ENCODE measurements at places on chromosomes 13 and 19.
A peak's percentile ranks its signal among the peaks of the same experiment; 100 is the strongest.

- no peak for DNase-seq
These were observed 23.4 kb downstream of the ONECUT3 start for GRCh38 chr19:1776606-1777147.

DNA sequence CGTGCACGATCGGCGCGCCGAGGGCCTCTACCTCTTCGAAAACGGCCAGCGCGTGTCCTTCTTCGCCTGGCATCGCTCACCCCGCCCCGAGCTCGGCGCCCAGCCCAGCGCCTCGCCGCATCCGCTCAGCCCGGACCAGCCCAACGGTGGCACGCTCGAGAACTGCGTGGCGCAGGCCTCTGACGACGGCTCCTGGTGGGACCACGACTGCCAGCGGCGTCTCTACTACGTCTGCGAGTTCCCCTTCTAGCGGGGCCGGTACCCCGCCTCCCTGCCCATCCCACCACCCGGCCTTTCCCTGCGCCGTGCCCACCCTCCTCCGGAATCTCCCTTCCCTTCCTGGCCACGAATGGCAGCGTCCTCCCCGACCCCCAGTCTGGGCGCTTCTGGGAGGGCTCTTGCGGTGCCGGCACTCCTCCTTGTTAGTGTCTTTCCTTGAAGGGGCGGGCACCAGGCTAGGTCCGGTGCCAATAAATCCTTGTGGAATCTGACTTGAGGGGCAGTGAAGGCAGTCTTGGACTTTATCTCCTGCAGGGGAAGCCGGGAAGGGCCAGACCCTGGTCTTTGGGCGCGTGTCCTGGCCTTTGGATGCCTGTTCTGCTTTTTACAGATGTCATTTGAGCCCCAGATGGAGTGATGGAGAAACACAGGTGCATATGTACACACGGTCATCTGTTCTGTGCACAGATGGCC lies 2.2 kb downstream of the CLEC11A start:
- DNase-seq = no peak

GRCh38 chr19:35843676-35844481 lies 8.4 kb downstream of the NPHS1 start:
- DNase-seq = no peak

DNA sequence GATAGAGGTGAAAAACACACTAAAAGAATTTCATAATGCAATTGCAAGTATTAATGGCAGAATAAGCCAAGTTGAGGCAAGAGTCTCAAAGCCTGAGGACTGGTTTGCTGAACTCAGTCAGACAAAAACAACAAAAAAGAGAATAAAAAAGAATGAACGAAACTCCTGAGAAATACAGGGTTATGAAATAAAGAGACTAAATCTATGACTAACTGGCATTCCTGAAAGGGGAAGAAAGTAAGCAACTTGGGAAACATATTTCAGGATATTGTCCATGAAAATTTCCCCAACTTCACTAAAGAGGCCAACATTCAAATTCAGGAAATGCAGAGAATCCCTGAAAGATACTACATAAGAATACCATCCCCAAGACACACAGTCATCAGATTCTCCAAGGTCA lies 47.8 kb downstream of the UBL3 start:
- DNase-seq = no peak

GRCh38 chr13:39448834-39449233 lies 154.2 kb downstream of the LHFPL6 start:
- no peak for DNase-seq

- no peak for DNase-seq
These were observed 118.2 kb downstream of the KLF5 start for GRCh38 chr13:73177017-73177416.

- no peak for DNase-seq
These were observed 35.2 kb downstream of the ADPRHL1 start for GRCh38 chr13:113417836-113418721.

DNA sequence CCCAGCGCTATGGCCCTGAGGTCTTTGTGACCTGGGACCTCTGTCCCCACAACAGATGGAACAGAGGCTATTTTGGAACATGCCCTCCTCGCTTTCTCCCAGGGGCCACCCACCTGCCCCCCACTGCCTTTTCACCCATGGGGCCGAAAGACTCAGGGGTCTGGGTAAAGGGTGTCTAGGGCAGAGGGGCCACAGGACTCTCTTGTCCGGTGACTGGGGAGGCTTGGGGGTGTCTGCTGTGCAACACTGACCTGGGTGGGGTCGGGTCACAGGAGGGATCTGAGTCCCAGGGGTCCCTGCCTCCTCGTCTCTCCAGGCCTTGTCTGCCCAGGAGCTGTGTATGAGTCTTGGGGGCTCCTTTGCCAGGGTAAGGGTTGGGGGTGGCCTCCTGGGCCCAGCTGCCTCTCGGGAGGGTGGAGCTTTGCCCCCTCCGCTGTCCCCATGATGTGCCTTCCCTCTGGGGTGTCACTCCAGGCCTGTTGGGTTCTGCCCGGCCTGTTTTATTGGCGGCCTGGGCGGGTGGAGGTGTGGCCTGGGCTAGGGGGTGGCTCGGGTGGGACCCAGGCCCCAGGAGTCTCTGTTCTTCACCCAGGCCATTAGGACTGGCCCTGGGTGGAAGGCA lies 2.1 kb downstream of the ARID3A start:
- DNase-seq = no peak

DNA sequence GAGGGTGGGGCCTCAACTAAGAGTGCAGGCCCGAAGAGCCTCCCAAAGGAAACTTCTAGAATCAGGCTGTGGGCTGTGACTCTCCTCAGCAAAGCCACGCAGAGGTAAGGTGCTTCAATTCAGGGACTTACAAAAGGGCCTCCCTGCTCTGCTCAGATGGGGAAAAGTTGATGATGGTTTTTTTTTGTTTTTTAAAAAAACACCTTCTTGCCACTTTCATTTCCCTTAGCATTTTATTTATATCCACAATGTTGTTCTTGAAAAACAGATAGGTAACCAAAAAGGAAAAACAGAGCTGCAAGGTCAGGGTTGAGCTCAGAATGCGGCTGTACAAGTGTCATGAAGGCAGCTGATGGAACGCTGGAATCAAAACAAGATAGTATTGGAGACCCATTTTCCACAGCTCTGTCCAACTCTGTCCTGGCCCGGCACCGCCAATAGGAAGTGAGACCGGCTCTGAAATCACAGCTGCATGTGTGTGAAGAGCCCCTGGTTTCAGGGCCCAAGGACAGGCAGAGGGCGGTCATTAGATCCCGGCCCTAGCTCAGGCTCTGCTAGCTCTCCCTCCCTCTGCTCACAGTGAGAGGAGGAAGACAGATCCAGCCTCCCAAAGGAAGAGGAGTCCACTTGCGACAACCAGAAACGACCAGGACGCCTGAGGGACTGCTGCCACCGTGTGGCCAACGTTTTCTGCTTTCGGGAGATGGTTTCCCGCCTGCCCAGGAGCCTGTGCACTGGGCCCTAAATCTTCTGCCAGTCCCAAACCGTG lies 58.3 kb downstream of the KLF2 start:
- DNase-seq = no peak

DNA sequence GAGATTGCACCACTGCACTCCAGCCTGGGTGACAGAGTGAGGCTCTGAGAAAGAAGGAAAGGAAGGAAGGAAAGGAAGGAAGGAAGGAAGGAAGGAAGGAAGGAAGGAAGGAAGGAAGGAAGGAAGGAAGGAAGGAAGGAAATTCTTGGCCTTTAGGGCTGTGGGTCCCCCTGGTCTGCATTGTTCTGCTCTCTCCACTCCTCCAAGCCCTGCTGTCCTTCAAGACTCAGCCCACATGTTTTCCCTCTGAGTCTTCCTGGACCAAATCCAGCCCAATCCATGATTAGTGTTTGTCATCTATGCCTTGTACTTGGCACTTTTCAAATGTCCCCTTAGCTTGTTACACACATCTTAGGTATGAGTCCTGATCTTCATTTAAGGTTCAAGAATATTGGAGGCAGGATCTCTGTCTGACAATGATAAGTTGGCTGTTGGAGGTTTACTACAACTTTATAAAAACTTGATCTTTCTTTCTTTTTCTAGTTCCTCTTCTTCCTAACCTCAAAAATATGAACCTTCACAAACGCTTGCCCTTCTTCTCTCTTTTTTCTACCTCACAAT lies 48.8 kb upstream of the INTS6 start:
- no peak for DNase-seq

DNA sequence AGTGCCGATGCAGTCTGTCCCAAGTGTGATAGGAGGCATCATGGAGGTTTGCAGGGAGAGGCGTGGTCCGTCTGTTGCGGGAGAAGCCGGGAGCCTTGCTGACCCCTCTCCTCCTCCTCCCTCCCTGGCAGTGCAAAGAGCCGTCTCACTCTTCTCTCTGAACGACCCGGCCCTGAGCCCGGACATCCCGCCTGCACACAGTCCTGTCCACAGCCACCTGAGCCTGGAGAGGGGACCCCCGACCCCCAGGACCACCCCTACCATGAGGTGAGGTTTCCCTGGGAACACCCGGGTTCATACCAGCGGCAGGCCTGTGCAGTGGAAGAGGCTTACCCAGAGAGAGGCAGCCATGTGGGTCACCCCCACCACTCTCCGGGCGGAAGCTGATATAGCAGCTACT lies 22.3 kb downstream of the DPF1 start:
- DNase-seq = no peak

DNA sequence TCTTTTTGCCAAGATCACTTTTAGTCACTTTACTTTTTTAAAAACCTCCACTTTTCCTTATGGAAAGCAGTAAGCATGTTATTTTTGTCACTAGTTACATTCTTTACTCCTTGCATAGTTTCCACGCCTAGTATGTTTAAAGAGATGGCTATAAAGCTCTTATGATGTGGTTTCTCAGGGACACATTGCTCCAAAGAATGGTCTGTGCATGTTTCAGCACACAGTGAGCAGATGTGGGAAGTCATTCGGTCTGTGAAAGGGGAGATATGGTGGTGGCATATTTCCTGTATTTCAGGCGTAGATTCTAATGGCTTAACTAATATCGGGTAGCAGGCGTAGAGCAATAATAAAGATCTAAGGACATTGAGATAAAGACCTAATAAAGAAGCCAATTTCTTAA lies 180.7 kb downstream of the SLITRK6 start:
- DNase-seq = no peak

- no peak for DNase-seq
These were observed 563 bp downstream of the ZNF43 start for GRCh38 chr19:21835429-21835809.

GRCh38 chr13:44620057-44620456 lies 43.9 kb upstream of the TSC22D1 start:
- no peak for DNase-seq

DNA sequence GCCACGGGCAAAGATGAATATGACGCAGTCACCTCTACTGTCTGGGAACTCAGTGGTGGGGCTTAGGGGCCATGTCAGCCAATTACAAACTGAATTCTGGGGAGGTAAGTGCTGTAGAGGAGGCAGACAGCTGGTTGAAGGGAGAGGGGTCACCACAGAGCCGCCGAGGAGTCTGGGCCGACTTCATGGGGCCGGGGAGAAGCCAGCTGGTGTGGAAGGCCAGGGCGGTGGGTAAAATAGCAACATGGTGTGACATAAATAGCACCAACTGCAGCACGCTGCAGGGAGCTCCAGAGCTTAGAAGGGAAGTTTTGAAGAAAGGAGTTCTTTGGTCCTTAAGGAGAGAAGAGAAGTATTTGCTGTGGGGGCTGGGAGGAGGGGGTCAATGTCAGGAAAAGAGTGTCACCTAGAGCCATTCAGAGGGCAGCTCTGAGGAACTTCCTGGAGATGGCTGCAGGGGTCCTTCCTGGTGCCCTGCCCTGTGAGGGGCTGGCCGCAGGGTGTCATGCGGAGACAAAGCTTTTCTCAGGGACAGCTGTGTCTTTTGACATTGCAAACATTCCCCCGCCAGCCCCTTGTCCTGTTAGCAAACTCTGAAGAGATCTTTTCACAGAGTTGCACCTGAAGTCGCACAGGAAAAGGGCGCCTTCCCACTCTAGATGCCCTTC lies 6.4 kb downstream of the METTL21C start:
- no peak for DNase-seq

DNA sequence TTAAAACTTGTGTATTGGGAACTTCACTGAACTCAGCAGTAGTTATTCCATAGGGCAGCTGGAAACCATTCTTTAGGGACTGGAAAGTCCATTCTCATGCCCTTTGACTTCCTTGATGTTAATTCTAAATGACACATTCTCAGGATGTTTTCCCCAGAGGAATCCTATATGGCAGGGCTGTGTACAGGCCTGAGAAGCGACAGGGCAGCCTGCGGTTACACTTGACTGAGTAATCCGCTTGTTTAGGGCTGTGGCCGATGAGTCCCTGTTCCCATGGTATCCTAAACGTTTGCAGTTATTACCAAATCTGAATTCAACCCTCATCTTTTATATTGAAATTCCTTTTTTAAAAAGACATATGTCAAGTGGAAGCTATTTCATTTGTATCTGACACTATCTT lies 83.5 kb downstream of the COL4A2 start:
- no peak for DNase-seq

DNA sequence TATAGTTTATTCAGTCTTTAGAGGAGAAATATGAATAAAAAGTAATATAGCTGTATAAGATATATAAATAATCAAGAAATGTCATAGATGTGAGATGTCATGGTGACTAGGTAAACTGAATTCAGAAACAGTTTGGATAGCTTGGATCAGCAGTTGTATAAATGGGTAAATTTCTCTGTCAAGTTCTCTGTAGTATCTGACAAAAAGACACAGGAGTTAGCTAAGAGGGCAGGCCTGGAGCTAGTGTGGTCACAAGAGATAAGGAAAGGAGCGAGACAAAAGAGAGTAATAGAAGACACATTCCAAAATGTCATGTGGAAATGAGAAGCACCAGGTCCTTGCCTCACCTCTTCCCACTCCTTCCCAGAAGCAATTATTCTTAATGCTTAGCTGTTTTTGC lies 349.0 kb downstream of the LMO7 start:
- DNase-seq = no peak

GRCh38 chr19:55473225-55474012 lies 3.0 kb upstream of the ZNF628 start:
- no peak for DNase-seq

DNA sequence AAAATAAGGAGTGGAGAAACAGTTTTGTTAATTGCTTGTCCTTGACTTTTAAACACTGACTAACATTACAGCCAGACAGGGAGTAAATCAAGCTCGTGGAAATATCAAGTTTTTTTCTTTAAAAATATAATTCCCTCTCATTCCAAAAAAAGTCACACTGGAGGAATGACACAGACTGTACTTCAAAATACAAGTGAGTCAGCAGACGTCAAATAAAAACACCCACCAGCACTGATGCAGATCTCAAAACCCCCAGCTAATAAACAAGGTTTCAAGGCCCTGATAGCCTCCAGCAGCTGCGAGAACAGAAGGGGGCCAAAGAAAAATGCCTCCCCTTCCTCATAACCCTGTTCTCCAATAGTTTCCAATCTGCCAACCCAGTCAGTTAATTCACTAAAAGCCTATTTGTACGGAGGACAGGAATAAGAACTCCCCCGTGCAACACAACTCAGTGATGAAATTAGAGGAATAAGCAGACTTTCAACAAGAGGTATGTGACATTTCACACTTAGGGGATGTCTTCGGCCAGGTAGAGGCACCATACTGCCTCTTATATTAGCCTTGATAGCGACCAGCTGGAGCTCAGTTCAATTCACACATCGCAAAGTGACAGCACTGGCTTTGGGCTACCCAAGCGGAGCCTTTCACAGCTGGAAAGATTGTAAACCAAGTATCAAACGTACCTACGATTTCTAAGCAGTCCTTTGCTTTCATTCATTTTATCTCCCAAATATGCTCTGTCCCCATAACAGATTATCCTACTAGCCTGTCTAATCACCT lies 561.0 kb upstream of the KLF12 start:
- no peak for DNase-seq

GRCh38 chr13:44243198-44243857 lies 130.3 kb upstream of the SERP2 start:
- DNase-seq = peak; percentile 69
